ENCODE measurements at places on chromosomes 4 and X. TPM values are rescaled to one million over a fixed set of nuclear protein-coding genes. Genes with fewer than 3 reads are reported as not detected.

- H3K4me3 ChIP-seq = no peak overlapping the region
- DNase-seq = no peak
- no peaks in the 10 kb centered on the region for H3K27me3 ChIP-seq
- H3K36me3 ChIP-seq = no peaks in the 10 kb centered on the region
Measured at GRCh38 chr4:155489271-155489670, 112.5 kb upstream of the MAP9 start.

GRCh38 chrX:142214081-142214480 is 9.0 kb upstream of the MAGEC2 start:
- no peak for DNase-seq
- H3K36me3 ChIP-seq = no peaks in the 10 kb centered on the region
- no peaks in the 10 kb centered on the region for H3K4me1 ChIP-seq
- no peak overlapping the region for H3K27ac ChIP-seq
- peaks cover 6% of the 10 kb centered on the region for H3K27me3 ChIP-seq

YTHDC1 gene
- total RNA-seq = 105 TPM

GRCh38 chr4:65670331-65671031 is at the start of gene EPHA5:
TSS of gene EPHA5 (minus strand) at chr4:65670489. CDS start at chr4:65669742, 747 bp downstream.
- H3K4me3 ChIP-seq = peak within 1 kb of the TSS; percentile 62
- peaks cover 6% of the 10 kb centered on the region for H3K4me1 ChIP-seq
- DNase-seq = no peak
- peaks cover 10% of the 10 kb centered on the region for H3K36me3 ChIP-seq
- peaks cover 57% of the 10 kb centered on the region for H3K27me3 ChIP-seq
- H3K27ac ChIP-seq = peak within 1 kb of the TSS; percentile 23

- DNase-seq = no peak
- H3K4me1 ChIP-seq = no peaks in the 10 kb centered on the region
- no peaks in the 10 kb centered on the region for H3K27me3 ChIP-seq
- no peaks in the 10 kb centered on the region for H3K36me3 ChIP-seq
Measured at GRCh38 chr4:18638031-18638430, 616.5 kb upstream of the LCORL start.

NWD2 gene
- total RNA-seq = not detected

DNA sequence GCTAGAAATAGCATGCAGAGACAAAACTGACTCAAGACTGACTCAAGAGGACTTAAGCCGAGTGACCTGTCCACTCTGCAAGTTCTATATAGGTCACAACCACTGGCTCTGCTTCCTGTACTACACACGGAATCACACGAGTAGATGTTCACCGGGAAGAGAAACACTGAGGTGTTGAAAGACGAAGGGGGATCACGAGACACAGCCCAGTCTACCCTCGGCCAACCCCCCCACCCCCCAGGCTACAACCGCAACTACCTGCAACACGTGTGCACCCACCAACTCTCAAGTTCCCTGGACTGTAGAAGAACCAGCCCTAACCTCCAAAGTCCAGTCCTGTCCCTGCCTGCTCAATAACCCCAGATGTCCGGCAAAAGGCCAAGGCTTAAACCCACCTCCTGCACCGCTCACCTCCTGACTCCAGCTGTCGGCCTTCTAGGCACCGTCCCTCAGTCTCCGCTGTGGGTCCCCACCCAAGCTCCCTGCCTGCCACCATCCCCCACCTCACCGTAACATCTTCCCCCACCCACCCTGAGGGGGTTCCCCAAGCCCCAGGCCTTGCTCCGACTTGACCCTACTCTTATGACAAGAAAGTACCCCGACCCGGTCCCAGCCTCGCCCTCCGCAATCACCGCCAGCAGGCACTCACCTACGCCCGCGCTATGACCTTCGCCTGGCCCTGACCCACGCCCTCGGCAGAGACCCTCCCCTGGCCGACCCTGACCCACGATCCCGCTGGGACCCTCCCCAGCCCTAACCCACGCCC is 739 bp downstream of the GAK start:
- peak; percentile 19 for DNase-seq
- no peaks in the 10 kb centered on the region for H3K27me3 ChIP-seq
- peaks cover 4% of the 10 kb centered on the region for H3K36me3 ChIP-seq
- peak overlapping the region; percentile 96 for H3K4me3 ChIP-seq
- H3K4me1 ChIP-seq = peaks cover 48% of the 10 kb centered on the region
- peak overlapping the region; percentile 94 for H3K27ac ChIP-seq

- no peaks in the 10 kb centered on the region for H3K4me1 ChIP-seq
- H3K4me3 ChIP-seq = no peak overlapping the region
- no peak for DNase-seq
- H3K27ac ChIP-seq = no peak overlapping the region
Measured at GRCh38 chr4:183912585-183912984, 7.5 kb downstream of the STOX2 start.

RHOXF1 gene
- total RNA-seq = 1.2 TPM

GRCh38 chr4:8108991-8109390 is 49.6 kb downstream of the ABLIM2 start:
- no peaks in the 10 kb centered on the region for H3K36me3 ChIP-seq
- no peak overlapping the region for H3K27ac ChIP-seq
- no peak for DNase-seq
- no peak overlapping the region for H3K4me3 ChIP-seq
- H3K27me3 ChIP-seq = peaks cover 4% of the 10 kb centered on the region

G3BP2 gene
- 212 TPM for total RNA-seq

MMRN1 gene
- total RNA-seq = not detected

DNA sequence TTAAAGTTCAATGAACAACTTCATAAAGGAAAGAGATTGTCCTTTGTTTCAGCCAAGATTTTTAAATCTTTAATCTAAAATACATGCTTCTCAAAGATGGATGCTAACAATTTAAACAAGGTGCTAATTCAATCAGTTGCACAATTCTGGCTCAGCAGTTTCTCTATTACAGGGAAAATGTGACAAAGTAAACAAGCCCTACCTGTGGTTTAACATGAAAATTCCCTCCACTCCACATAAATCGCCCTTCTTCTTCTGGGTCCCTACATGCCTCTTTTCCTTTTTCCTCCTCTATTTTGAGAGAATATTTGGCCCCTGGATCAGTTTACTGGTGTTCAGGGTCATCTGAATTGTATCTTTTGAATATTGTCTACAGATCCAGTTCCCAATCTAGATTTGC is 80.6 kb downstream of the FRYL start:
- DNase-seq = no peak
- H3K27ac ChIP-seq = no peak overlapping the region
- H3K4me3 ChIP-seq = peak overlapping the region; percentile 73
- H3K27me3 ChIP-seq = no peaks in the 10 kb centered on the region
- H3K4me1 ChIP-seq = peaks cover 53% of the 10 kb centered on the region
- H3K36me3 ChIP-seq = peaks cover 2% of the 10 kb centered on the region

RHOXF2B gene
- not detected for total RNA-seq

GRCh38 chr4:4225915-4226605 is 669 bp downstream of the OTOP1 start:
- peaks cover 3% of the 10 kb centered on the region for H3K36me3 ChIP-seq
- peaks cover 11% of the 10 kb centered on the region for H3K4me1 ChIP-seq
- H3K27me3 ChIP-seq = peaks cover 71% of the 10 kb centered on the region
- H3K27ac ChIP-seq = no peak overlapping the region
- DNase-seq = no peak

DNA sequence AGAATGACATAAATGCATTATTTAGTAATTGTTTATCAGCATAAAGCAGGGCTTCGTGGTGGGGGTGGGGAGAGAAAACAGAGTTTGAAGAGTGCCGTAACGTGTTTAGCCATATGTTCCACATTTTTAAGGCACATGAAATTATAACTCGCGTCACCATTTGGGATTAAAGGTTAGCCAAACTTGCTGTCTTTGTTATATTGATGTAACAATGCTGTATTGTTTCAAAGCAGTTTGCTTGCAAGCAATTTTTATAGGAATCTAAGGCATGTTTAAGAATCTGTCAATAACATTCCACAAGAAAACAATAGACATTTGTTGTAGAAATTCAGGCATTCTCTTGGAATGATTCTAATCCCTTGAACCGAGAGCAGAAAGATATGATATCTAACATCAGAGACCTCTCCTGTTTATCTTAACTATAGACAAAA is 78.3 kb downstream of the CLDN22 start:
- H3K4me1 ChIP-seq = no peaks in the 10 kb centered on the region
- no peak overlapping the region for H3K4me3 ChIP-seq
- no peak overlapping the region for H3K27ac ChIP-seq

DNA sequence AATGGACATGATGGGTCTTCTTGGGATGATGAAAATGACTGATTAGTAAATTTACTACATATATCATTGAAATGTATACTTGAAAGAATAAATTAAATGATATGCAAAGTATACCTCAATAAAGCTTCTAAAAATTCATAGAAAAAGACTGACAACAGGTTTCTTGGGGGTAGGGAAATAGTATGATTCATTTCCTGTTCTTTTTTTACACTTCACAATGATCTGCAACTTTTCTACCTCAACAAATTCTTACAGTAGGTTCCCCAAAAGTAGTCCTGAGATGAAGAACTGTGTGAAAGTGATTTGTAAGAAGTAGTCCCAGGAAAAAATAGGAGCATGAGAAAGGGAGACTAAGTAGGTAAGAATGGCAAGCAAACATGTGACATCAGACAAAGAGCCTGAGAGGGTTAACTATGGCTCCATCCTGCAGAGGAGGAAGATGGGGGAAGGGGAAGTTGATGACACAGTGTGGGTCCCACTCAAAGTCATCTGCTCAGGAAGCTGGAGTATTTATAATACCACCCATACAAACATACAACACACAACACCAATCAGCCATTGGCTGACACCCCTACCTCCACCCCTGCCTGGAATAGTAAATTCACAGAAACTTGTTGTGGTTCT is 73.9 kb downstream of the ARHGAP6 start:
- peak overlapping the region; percentile 80 for H3K27ac ChIP-seq
- peaks cover 11% of the 10 kb centered on the region for H3K4me1 ChIP-seq
- peaks cover 30% of the 10 kb centered on the region for H3K27me3 ChIP-seq
- peak; percentile 1 for DNase-seq

F11 gene
- not detected for total RNA-seq

VSIG1 gene
- total RNA-seq = 0.22 TPM

- no peak for DNase-seq
- no peaks in the 10 kb centered on the region for H3K36me3 ChIP-seq
Measured at GRCh38 chr4:162499478-162499877, 335.7 kb upstream of the FSTL5 start.

GRCh38 chr4:136909626-136910025 is 622.7 kb downstream of the PCDH18 start:
- H3K27ac ChIP-seq = no peak overlapping the region
- DNase-seq = no peak
- H3K36me3 ChIP-seq = no peaks in the 10 kb centered on the region
- no peaks in the 10 kb centered on the region for H3K27me3 ChIP-seq
- no peaks in the 10 kb centered on the region for H3K4me1 ChIP-seq

USP11 gene
- total RNA-seq = 85.6 TPM

DNA sequence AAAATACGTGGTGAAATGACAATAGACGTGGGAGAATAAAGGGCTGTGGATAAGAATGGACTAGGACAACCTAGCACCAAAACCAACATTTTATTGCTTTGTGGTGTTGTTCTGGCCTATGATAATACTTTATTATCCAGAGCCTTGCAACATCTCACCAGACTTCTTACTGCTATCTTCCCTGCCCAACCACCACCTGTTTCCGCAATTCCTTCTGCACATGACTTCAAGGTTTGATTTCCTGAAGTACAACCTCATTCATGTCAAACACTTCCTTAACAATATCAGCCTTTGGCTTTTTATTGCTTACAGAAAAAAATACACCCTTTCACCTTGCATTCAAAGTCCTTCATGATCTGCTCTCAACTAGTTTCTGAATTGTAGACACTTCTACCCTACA is 84.8 kb downstream of the RTL3 start:
- no peaks in the 10 kb centered on the region for H3K27me3 ChIP-seq
- H3K36me3 ChIP-seq = no peaks in the 10 kb centered on the region

TLR10 gene
- not detected for total RNA-seq

GRCh38 chr4:1746919-1747602 is 25.7 kb downstream of the TACC3 start:
- no peak overlapping the region for H3K27ac ChIP-seq
- H3K4me3 ChIP-seq = no peak overlapping the region
- peaks cover 3% of the 10 kb centered on the region for H3K36me3 ChIP-seq
- no peak for DNase-seq

FDCSP gene
- not detected for total RNA-seq

DNA sequence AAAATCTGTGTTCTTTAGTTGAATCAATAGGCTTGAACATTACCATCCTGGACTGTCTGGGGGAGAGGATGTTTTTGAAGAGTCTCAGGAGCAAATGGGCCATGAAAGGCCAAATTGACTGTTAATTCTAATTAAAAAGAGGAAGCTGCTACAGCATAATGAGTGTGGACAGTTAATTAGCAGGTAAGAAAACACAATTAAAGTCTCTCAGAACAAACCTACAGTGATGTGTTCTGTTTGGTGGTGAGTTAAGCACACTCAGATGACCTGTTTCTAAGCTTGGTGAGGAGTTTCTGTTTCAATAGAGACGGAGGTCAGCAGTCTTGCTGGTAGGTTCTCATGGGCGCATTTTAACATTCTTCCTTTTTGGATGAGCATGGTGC is 68.1 kb downstream of the DRD5 start:
- H3K36me3 ChIP-seq = no peaks in the 10 kb centered on the region
- no peak overlapping the region for H3K4me3 ChIP-seq
- H3K4me1 ChIP-seq = no peaks in the 10 kb centered on the region
- H3K27me3 ChIP-seq = peaks cover 12% of the 10 kb centered on the region
- DNase-seq = no peak

- H3K4me3 ChIP-seq = no peak overlapping the region
- no peaks in the 10 kb centered on the region for H3K4me1 ChIP-seq
- no peak for DNase-seq
Measured at GRCh38 chrX:110915570-110915969, 120.0 kb upstream of the CHRDL1 start.

DNA sequence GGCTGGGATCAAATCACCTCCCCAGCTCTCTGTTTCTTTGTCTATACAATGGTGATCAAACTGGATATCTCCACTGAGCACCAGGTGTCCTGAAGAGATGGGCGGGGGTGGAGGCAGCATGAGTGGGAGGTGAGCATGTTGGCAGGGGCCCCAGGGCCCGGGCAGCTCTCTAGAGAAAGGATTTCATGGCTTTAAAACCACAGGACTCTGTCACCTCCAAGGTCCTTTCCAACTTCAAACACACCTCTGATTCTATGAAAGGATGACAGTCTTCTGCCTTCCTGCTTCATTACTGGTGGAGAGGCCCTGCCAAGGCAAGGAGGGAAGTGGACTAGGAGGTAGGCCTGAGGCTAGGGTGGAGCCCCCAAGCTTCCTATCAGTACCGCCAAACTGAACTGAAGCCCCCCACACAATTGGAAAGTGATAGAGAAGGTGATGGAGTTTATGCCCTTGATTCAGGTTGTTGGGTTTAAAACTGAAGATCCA is 38.6 kb downstream of the TRIM2 start:
- H3K27ac ChIP-seq = no peak overlapping the region
- no peaks in the 10 kb centered on the region for H3K36me3 ChIP-seq
- no peaks in the 10 kb centered on the region for H3K27me3 ChIP-seq
- H3K4me1 ChIP-seq = no peaks in the 10 kb centered on the region
- no peak overlapping the region for H3K4me3 ChIP-seq
